ENCODE measurements at places on chromosomes 4 and X.

- DNase-seq: no peak
Observed at GRCh38 chrX:40107291-40108161, 9.8 kb upstream of the BCOR start.

GRCh38 chr4:140252141-140252741 lies 98.3 kb upstream of the MAML3 start:
- no peak for DNase-seq

GRCh38 chr4:165059386-165059785 lies 5.7 kb downstream of the TRIM75 start:
- DNase-seq: no peak

DNA sequence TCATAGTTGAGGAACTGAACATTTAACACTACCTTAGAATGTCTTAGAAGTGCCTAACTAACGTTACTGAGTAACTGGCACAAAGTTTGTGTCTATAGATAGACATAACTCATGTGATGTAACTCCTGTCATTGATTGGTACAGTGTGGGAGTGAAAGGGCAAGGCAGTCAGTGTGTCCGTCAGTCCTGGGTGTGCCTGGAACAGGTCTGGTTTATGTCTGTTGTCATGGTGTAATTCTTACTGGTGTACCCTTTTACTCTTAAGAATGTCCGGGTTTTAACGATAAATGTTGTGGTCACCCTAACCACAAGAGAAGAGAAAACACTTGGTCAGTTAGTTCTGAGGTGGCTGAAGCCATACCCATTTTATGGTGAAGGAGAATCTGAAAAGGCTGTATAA lies 93.1 kb upstream of the ESX1 start:
- no peak for DNase-seq

DNA sequence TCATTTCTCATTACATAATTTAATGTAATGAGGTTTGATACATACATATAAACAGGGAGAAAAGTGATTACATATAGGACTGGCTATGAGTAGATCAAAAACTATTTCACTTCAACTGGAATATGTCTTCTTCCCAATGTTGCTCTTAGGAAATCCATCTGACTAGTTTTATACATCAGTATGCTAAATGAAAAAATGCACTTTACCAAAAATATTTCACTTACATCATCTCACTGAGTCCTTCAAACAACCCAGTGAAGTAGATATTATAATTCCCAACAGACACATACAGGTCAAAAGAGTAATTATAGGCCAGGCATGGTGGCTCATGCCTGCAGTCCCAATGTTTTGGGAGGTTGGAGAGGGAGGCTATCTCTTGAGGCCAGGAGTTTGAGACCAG lies 215.9 kb downstream of the MID1 start:
- no peak for DNase-seq

DNA sequence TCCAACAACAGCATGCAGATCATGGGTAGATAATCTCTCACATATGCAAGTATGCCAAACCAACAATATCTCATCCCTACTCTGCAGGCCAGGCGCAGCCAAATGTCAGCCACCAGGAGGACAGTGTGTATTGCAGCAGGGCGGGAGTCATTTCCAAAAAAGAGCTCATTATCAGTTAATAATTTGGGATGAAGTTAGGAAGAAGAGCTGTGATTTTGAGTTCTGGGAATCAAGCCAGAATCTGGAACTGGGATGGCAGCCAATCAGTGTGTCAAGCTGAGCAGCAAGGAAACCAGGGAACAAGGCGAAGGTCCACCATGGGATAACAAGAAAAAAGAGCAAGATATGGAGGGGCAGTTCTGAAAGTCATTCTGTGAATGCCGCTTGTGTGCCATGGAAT lies 88.2 kb upstream of the CAMK2D start:
- no peak for DNase-seq

- no peak for DNase-seq
Observed at GRCh38 chr4:186932631-186933187, 209.1 kb upstream of the FAT1 start.

GRCh38 chr4:157004279-157005161 lies 32.9 kb upstream of the PDGFC start:
- DNase-seq: no peak

DNA sequence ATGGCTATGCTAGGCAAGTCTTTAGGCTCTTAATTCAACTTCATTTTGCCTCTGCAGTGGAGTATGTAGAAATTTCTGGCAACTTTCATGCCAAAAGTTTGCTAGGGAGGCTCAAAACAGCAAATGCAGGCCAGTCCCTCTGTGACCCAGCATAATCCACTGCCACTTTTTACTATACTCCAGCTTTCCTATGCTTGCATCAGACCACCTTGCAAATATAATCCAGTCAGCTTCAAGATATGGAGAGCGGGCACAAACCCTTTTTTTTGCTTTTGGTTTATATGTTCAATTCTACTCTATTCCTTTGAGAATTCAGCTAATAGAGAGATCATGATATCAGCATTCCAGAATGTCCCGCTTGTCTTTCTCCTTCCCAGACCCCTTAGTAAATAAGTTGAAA lies 192.0 kb upstream of the PABPC4L start:
- no peak for DNase-seq

DNA sequence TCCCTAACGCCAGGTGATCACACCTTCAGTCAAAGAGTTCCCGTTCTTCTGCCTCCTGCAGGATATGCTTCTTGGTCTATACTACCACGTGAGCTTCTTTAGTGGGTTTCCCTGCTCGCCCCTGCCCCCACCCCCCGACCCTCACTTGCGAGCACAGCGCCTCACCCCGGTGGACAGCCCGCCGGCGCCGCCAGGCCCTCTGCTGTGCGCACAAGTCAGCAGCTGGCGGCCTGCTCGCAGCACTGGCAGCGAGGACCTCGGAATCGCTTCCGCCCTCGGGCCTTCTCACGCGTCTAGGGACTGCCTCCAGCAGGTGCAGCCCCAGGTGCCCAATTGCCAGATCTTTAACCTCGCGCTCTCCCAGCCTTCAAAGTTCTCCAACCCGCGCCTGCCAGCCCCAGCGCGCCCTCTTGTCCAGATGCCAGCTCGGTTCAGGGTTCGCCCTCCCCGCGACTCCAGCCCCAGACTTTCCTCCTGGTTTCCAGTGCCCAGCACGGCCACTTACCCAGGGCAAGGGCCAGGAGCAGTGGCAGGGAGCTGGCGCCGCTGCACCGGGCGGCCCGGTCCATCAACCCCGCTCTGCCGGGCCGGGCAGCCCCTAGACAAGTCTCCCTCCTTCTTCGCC lies 454 bp downstream of the BTC start:
- no peak for DNase-seq

GRCh38 chr4:55258152-55258865 lies 87.7 kb upstream of the SRD5A3 start:
- no peak for DNase-seq

DNA sequence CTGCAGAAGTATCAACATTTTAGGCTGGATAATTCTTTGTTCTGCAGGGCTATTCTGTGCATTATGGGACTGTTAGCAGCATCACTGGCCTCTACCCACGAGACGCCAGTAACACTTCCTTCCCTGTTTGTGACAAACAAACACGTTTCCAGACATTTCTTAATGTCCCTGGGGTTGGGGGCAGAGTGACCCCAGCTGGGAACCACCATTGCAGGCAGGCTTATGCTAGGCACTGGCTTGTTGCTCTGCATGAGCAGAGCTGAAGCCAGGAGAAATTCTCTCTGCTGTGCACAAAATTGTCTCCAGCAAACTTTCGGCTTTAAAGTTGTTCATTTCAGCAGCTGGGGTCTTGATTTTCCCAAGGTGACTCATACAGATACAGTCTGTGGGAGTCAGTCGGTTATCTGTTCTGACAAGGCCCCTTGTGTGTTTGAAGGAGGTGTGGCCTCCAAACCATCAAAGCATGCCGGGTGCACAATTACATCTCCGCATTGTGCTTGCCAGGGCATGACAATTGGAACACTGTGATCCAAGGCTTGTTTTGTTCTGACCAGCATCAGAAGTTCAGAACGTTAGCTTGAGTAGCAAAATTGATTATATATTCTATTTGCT lies 156.4 kb upstream of the BOD1L1 start:
- DNase-seq: no peak

DNA sequence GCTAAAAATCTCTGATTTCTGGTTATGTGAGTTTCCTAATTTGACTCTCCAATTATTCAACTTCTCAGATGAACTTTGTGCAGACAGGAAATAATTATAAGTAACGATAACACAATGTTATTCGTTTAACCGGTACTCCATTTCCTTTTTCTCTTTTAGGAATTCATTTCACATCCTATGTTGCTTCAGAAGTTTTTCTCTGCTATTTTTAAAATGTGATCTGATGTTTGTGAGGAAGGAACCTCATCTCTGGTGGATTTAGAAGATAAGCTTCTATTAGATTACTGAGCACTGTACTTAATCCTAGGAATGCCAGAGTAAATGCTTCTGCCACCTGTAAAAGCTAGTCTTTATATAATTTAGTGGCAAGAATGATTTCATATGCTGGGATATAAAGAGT lies 116.0 kb upstream of the ETNPPL start:
- no peak for DNase-seq

DNA sequence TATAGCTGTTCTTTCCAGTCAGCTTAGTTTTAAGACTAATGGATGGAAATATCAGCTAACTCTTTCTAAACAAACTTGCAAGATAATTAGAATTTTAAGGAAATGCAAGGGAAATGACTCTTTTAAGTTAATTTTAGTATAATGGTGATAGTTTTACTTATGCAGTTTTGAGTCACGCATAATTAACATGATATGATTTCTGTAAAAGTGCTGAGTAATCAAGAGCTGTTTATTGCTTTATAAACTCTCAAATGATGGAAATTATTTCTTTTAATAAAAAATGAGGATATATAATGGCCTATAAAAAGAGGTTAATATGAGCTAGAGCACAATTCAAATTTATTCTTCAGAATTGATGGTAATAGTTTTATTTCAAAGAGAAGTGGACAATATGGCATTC lies 385.9 kb downstream of the GLUD2 start:
- no peak for DNase-seq

DNA sequence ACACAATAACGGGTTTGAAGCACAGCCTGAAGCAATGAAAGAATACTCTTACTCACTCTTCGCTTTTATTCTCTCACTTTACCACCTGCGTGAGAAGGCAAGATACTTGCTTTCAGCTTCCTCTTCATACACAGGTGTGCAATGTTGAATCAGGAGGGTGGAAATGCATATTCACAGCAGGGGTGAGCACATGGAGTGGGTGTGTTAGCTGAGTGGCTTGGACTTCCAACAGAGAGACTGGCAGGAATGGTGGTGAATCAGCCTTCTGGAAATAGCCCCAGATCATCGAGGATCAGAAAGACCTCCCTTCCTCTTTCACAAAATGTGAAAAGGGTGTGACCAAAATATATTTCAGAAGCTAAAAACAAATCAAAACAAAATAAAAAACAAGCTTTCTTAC lies 521.2 kb downstream of the STIM2 start:
- DNase-seq: no peak

DNA sequence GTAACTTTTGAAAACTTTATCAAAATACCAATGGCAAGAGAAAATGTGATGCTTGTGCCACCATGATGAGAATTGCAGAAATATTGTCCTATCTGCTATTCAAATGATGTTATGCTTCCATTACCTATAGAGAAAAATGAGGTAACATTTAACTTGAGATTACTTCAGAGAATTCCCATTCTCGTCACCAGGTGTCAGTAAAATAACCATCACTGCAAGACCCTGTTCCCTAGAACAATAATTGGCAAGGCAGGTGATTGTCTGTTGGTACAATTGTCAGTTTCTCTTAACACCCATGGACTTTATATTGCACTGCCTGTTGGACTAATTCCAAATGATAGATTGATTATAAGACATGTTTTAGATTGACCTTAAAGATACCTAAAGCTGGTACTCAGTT lies 179.9 kb downstream of the GABRG1 start:
- no peak for DNase-seq

DNA sequence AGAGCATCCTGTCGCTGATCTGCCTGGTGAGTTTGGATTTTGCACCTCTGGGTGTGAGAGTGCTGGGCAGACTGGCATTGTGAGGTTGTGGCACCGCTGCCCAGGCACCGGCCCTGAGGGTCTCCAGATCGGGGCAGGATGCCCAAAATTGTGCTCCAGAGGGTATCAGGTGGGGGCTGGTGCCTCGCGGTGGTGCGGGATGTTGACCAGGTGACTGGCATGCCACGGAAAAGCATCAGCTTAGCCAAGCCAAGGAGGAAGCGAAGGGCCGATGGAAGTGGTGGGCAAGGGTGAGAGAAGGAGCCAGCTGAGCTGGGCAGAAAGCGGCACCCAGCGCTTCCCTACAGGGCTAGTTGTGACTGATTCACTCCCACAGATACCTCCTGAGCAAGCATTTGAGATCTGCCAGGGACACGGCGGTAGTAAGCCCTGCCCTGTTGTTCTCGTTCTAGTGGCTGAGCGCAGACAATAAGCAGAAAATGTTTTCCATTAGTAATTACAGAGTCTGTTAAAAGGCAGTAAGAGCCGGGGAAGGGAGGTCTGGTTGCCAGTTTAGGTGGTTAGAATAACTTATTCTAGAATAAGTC lies 809 bp downstream of the ZFP92 start:
- DNase-seq: no peak

DNA sequence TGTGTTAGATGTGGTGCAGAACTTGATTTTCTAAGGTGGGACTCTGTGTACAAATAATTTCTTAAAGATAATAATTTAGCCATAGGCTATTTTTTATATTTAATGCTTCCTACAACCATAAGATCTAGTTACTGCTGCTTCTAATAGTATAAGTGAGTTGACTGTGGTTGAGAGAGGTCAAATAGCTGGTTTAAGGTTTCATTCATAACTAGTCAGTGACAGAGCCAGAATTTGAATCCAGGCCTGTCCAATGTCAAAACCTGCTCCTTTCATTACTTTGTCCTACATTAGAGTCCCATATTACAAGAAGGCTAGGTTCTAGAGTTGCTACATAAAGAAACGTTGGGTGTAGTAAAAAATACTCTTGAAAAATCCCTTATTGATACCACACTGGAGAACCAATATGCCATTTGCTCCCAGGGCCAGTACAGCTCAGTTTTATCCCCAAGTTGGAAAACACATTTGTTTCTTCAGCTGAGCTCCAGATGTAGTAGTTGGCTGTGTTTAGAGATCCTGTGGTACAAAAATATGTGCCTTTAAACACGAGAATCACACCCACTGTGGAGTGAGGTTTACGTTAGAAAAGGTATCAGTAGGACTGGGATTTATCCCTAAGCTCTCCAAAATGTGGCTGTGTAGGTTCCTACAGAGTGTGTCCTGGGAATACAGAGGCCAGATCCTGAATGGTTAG lies 84.3 kb downstream of the REPS2 start:
- DNase-seq: no peak

DNA sequence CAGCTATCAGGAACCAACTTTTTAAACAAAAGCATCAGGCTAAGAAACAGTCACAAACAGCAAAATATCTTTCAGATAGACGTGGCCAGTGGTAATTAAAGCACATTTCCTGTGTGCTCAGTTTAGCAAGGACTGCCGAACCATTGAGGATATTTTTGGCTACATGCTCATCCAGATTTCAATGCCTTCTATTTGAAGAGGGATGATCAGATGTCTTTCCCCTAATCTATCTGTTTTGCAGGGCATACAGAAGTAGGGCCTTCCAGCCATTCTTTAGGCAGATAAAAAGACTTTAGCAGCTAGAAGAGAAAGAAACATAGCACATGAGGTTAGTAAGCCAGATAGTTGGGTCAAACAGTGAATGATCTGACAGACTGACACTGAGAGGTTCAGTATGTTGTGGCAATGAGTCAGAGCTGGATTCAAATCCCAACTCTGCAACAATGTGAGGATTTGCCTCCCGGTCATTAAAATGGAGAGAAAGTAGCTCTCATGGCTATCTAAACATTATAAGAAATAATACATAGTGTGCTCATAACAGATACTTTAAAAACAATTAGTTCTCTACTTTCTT lies 100.0 kb upstream of the PRKG2 start:
- DNase-seq: no peak
